ENCODE measurements at places on chromosomes 3 and 15.

DNA sequence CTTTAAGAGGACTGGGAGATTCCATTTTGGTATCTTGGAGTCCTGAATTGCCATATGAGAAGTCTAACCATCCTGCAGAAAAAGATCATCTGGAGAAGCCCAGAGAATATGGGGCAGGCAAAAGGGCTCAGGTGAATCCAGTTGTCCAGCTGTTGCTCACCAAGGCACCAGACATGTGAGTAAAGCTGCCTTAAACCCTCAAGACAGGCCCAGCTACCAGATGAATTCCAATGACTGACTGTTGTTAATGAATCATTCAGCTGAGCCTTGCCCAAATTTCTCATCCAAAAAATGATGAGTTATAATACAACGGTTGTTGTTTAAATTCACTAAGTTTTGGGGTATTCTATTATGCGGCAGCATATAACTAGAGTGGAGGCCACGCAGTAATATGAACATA is 22.0 kb upstream of the NANOGP8 start:
- DNase-seq: no peak

- no peak for DNase-seq
Measured at GRCh38 chr3:141399200-141399599, 30.9 kb downstream of the ZBTB38 start.

- DNase-seq: no peak
Measured at GRCh38 chr3:32552013-32552412, 18.6 kb downstream of the DYNC1LI1 start.

DNA sequence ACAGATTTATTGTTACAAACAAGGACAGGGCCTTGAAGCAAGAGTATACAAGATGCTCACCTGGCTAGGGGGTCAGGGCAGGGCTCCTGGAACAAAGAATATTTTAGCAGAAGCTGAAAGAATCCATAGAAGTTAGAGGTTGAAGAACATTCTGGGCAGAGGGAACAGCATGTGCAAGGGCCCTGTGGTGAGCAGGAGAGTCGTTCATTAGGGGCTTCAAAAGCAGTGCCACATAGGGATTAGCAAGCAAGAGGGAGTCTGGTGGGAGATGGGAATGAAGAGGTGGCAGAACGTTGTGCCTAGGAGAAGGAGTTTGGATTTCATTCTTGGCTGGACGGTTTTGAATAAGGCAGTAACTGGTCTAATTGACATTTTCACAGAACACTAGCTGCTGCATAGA is 22.9 kb downstream of the DNAJB8 start:
- no peak for DNase-seq

DNA sequence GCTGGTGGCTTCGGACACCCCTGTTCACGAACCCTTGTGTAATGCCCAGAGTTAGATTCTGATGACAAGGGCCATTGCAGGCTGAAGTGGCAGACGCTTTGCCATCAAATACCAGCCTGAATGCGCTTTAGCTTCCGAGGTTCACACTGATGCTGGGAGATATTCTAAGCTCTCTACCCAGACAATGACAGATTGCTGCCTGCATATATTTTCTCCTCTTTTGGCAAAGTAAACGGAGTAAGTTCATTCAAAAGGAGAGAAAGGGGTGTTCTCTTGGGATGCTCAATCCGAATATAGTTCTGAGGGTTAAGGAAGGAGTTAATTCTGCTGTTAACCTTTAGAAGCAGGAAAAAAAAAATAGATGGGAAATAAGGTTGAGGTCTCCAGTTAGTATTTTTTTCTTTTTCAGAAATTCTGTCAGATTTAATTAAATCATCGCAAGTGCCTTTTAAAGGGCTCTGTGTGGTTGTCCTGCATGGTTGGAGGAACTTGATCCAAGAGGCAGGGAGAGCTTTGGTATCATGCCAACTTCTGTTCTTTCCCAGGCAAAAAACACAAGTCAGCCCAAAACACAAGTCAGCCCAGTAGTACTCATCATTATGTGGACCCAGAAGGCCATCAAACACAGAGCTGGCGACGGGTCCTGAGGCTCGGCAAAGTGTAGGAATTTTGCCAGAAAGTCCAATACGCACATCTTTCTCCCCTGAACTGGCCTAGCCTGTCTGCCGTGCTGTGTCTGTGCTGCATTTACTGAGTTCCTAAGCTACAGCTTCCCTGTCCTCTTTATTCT is 70.9 kb upstream of the ST8SIA2 start:
- peak; percentile 51 for DNase-seq

DNA sequence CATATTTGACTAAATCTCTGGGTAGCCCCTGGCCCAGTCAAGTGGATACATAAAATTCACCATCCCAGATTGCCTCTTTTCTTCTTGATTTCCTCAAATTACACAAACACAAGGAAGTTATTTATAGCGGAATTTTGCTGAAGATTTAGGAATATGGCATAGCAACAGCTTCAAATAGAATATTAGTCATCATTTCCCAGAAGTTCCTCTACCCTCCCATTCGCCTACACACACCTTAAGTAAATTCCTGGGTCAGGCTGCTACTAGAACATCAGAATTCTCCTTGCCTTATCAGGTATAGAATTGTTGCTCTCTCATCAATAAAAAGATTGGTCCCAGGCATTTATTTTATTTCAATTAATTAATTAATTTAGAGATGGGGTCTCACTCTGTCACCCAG is 31.6 kb downstream of the MESD start:
- no peak for DNase-seq

DNA sequence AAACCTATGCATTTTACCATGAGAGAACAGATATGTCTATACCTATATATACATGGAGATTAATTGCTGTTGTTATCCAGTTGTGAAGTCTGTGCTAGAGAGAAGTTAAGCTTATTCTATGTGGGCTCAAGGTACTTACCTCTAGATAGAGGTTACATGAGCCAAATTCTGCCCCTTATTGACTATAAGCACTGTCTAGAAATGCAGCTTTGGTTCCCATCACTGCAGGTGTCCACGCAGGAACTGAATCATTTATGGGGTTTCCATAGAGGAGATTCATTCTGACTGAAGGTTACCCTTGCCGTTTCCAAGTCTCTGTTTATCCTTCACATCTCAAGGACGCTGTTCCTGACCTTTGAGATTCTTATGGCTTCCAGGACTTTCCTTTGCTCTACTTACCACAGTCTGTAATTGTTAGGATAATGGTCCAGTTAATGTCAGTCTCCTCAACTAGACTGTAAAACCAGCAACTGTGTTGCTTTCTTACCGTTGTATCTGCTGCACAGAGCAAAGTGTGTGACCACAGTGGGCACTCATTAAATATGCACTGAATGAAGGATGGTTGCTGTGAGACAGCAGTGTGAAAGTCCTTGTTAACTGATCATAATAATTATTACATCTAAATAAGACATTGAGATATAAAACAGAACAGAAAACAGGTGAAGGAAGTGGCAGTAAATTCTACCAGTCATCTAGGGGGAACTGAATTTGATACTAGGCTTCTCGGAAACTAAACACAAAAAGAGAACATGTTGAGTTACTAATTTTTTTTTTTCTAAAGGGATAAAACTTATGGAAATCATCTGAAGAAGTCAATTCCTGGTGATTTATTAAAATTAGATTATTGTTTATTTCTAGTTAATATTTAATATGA is 44.0 kb upstream of the BCL6 start:
- no peak for DNase-seq
